ENCODE measurements at places on chromosomes 5 and 9.

GRCh38 chr5:59168067-59168466 lies 585.2 kb downstream of the RAB3C start:
- no peak for DNase-seq

- DNase-seq = no peak
These were observed 124.3 kb upstream of the NR3C1 start for GRCh38 chr5:143527808-143528207.

DNA sequence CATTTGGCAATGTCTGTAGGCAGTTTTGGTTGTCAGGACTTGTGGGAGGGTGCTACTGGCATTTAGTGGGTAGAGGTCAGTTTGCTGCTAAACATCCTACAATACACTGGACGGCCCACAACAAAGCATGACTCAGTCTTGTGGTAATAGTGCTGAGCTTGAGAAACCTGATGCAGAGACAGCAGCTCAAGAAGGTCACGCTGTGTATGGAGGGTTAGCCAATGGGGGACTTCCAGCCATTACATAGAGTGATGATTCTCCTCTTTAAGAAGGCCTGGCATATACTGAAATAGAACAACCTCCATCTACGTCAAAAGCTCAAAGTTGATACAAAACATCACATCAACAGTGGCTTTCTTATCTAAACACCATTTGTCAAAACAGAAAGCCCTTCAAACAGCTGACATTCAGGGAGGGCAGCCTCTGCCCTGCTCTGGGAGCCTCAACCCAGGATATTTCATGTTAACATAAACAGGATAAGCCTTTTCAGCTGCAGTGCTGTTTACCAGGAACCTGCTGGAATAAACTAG lies 143.0 kb downstream of the GPBP1 start:
- no peak for DNase-seq

GRCh38 chr5:378301-378891 lies 56.9 kb downstream of the AHRR start:
- peak; percentile 8 for DNase-seq

DNA sequence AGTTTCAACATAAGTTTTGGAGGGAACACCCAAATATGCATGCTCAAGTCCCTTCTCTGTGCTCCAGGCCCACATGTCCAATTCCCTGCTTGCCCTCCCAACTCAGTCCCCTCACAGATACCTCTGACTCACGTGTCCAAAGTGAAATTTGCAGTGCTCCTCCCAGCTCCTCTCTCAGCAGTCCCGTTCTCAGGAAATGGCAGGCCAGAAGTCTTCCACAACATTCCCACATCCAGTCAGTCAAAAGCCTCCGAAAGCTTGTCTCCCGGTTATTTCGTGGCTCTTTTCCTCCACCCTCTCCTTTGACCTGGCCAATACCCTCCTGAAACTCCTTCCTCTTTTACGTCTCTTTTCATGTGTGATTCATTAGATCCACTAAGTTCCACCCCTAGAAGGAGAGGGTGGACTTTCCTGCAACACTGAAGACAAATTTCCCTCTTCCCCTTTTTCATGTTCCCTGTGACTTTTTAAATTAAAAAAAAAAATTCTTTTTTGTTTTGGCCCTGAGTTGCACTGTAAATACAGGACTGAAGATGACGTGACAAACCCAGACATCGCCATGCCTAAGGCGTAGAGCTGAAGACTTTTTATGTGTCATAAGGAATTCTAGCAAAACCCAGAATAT lies 12.8 kb upstream of the MGAT1 start:
- DNase-seq = no peak

GRCh38 chr5:118249386-118249785 lies 739.0 kb downstream of the DTWD2 start:
- no peak for DNase-seq

DNA sequence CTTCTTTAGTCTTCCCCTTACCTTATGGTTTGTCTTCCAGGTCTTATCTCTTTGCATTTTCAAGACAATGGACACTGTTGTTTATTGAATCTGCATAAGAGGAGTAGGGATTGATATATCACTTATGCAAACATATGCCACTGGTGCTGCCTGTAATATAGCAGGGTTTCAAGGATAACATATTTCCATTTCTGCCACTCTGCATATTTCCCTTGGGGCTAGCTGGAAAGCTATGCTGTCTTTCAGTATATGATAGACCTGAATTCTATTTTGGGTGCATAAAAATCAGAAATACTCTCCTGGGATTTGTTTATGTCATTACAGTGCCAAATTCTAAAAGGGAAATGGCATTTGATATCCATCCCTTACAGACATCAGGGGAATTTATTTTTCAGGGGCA lies 400.2 kb downstream of the TLR4 start:
- no peak for DNase-seq

DNA sequence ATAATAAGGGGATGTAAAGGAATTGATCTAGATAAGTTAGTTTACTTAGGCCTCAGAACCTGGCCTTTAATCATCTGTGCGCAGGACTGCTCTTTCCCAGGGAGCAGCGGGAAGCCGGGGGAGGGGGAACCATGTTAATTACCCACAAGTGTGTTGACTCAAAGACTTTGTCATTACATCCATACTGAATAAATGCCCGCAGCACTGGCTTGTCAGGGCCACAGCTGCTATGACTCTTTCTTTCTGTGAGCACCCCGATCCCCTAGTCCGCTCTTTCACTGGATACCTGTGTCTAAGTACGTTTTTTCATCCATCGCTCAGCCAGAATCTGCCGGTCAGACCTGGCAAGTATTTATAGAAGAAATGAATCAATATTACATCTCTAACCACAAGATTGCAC lies 249.3 kb upstream of the DMRT1 start:
- DNase-seq = no peak

DNA sequence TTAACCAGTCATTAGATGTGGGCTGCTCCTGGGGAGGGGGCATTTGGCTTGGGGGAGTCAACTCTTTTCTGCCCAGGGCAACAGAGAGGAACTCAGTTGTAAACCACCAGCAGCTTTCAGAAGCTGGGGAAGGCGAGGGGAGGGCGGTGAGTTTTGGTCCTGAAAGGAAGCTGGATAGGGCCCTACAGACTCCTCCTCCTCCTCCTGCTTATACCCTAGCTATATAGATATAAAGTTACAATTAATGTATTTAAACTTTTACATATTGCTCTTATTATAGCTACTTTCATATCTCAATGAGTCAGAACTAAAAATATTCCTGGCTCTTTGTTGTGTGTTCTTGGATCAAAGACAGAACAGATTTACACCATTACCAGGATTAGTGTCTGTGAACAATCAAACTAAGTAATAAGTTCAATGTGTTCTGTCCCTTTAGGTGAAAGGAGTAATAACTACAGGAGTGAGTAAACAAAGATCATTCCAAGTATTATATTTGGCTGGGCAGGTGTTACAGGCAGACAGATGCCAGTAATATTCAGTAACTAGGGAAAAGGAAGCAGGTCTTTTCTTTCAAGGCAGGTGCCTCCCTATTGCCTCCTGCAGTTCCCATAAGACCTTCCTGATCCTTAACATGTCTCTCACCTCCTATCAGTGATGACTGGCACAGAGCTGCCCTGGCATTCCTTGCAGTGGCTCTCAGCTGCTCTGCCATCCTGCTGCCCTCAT lies 20.5 kb upstream of the VPS13A start:
- no peak for DNase-seq

DNA sequence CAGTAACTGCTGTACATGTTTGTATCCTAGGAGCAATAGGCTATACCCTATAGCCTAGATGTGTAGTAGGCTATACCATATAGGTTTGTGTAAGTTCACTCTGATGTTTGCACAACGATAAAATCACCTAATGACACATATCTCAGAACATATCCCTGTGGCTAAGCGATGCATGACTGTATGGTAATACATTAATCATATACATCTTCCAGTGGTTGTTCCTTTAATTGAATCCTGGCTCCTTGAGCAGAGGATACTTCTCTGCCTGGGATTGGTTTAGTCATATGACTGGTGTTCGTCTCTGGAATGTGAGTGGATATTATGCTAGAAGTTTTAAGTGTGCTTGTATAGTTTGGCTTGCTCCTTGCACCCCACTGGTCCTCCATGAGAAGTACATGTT lies 425.8 kb downstream of the MAN2A1 start:
- no peak for DNase-seq

GRCh38 chr5:171444582-171444981 lies 25.1 kb downstream of the FGF18 start:
- DNase-seq = no peak

GRCh38 chr5:138752951-138753793 lies at the start of gene CTNNA1:
Gene CTNNA1 (plus strand): TSS chr5:138753425. CDS start chr5:138781925, 28,500 bp downstream.
- peak; percentile 68 for DNase-seq

GRCh38 chr9:15369238-15369637 lies 53.4 kb upstream of the SNAPC3 start:
- DNase-seq = no peak
